Stimulated activated CD8-positive, alpha-beta memory T cell treated with anti-CD3 and anti-CD28 coated beads, Interleukin-12 subunit alpha, Interleukin-12 subunit beta, amount 100 ng/mL, for 4 hours (primary cell): ENCODE measurements at places on chromosomes 6 and 20.

GRCh38 chr20:41607791-41608190 is 10.4 kb downstream of the CHD6 start:
- DNase-seq = no peak

DNA sequence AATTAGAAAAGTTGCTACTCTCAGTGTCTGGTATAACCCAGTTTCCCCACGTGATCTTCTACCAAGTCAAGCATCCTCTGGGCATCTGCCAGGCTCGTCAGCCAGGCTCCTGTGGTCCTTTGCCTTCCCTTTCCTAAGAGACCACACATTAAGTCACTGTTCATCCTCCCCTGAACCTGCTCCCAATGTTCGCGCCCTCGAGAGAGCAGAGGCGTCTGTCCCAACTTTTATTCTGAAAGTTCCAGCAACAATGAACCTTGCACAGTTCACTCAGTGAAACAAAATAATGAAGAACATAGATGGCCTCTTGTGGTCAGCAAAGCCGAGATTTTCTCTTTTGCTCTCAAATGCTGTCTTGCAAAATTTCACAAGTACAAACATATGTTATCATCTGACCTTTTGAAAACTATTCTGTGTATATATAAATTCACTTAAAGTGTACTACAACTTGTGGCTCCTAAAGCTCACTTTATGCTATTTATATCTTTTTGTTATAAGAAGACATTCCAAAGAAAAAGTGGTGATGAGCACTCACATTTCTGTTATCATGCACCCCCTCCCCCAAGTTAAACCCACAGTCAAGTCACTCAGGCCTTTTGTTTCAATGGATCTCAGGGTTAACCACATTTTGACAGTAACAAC is 39.2 kb upstream of the NHSL1 start:
- DNase-seq = no peak

DNA sequence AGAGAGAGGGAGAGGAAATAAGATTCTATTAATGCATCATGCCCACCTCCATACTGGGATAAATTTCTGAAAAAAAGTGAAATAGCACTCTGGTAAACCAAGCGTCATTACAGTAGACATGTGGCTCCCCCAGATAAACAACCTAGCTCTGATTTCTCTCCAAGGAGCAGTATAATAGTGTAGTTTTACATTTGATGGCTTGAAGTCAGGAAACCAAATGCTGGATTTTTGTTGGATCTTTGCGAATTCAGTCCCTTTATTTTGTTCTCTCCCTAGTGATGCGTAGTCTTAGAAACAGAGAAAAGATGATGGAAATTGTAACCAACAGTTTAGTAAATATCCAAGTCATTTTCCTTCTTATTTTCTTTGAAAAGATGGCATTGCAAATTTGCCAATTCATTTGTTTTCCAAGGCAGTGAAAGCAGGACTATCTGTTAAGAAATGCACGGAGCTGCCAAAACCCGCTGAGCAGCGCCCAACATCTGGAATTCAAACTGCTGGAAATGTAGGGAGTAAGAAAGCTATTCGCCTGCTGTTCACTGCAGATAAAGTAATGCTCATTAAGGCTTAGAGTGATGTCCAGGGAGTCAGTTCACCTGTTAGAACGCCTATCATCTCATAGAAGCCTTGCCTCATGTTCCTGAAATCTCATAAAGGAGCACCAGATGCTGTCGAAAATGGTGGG is 85.7 kb upstream of the DOK5 start:
- no peak for DNase-seq

DNA sequence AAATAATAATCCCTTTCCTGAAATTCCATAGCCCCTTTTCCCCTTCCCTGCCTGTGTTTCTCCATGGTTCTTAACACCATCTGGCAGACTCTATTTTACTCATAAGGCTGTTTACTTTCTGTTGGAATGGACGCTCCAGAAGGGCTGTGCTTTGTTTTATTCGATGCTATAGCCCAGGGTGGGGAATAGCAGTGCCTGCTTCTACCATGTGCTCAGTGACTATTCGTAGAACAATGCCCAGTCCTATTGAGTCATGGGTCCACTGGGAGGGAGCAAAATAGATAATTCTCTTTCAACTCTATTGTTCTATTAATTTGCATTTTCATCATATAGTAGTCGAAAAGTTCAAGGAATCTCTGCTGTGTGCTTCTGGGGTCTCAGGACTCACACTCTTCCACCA is 565.1 kb downstream of the C6orf118 start:
- no peak for DNase-seq

- no peak for DNase-seq
Observed at GRCh38 chr20:4808872-4809271, 87.2 kb downstream of the PRND start.

GRCh38 chr6:43508481-43509141 is 1.5 kb downstream of the LRRC73 start:
- no peak for DNase-seq

DNA sequence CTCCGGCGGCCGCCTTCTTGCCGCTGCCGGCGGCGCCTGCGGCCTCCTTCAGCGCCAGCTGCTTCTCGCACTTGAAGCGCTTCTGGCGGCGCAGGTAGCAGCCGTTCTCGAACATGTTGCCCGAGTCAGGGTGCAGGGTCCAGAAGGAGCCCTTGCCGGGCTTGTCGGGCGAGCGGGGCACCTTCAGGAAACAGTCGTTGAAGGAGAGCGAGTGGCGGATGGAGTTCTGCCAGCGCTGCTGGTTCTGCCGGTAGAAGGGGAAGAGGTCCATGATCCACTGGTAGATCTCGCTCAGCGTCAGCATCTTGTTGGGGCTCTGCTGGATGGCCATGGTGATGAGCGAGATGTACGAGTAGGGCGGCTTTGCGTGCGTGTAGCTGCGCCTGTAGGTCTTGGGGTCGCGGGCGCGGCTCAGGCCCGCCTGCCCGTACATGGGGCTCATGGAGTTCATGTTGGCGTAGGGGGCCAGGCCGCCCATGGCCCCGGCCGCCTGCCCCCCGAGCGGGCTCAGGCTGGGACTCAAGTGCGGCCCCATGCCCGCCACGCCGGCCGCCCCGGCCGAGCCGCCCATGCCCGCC is 1.9 kb downstream of the FOXA2 start:
- no peak for DNase-seq

DNA sequence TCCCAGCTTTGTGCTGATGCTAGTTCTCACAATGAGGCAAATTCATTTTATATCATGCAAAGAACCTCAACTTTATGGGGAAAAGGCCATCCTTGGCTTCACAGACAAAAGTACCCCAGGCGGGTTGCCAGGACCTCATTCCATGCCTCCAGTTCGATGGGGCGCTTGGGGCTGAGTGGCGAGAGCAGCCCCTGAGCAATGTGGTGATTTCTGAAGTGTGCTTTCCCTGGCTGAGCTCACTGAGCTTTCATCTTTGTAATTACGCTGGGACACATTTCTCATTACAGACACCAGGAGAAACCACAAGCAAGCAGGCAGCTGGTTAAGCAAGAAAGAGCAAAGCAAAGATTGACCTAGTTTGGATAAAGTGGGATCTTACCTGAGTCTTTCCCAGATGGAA is 301.5 kb upstream of the CDH4 start:
- DNase-seq = no peak

DNA sequence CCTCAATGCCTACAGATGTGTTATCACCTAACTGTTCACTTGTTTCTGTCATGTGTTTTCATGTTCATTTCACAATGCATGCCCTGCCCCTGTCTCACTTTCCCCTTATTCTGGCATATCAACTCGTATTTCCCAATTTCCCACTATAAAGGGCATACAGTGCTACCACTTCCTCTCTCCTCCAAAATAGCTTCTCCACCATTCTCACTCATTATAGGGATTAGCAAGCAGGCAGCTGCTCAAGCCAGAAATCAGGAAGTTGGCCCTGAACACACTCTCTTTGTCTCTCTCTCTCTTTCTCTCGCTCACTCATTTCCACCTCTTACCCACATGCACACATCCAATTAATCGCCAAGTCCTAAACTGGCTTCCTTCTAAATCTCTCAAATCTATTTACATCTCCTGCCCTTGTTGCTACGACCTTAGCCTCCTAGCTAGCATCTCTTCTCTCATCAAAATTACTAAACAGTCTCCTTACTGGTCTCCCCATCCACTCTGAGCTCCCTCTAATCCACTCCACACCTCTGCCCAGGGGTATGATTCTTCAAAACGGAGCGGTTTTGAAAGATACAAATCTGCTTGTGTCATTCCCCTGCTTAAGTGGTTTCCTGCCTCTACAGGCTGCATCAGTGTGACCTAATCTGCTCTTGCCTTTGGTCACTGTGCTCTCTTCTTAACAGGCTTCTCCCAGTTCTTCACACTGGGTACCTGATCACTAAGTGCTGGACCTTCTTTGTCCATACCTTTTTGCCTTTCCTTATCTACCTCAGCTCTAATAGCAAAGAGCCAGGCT is 196.2 kb downstream of the BTBD9 start:
- no peak for DNase-seq

GRCh38 chr6:14966906-14967711 is 278.8 kb upstream of the JARID2 start:
- no peak for DNase-seq

DNA sequence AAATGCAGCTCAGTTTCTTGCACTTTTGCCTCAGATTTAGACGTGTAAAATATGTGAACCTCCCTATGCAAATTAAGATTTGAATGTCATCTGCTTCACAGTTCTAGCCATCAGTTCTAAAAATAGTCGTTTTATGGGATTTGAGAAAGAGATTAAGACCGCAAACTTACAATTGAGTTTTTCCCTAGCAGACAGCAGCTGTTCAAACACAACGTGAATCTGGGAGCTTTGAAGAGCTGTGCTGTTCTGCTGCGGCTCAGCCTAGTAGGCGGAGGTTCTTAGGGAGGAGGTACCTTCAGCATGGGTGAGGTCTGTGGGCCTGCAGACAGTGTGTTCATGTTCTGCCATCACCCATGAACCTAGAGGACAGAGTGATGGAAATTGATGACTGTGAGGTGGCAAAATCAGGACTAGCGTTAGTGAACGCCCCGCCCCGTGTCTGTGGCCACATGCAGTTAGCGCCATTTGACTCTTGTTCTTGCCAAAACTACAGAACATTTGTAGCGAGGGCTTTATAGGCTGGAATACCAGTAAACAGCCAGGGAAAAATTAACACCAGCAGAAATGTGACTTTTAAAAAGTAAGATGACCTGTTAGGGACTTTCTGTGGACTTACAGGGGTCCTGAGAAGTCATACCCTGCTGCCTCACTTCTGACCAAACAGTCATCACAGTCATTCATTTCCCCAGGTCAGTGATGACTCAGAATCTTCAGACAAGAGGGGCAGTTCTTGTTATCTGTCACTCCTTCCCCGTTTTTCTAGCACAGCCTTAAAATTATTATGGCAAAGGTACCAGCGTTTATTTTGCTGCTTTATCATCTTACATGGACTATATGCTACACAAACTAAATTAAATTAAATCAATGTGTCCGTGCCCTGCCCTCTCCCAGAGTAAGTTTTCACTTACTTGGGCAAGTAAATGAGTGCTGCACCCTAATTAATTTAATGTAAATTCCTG is 84.3 kb upstream of the TMEM181 start:
- no peak for DNase-seq

DNA sequence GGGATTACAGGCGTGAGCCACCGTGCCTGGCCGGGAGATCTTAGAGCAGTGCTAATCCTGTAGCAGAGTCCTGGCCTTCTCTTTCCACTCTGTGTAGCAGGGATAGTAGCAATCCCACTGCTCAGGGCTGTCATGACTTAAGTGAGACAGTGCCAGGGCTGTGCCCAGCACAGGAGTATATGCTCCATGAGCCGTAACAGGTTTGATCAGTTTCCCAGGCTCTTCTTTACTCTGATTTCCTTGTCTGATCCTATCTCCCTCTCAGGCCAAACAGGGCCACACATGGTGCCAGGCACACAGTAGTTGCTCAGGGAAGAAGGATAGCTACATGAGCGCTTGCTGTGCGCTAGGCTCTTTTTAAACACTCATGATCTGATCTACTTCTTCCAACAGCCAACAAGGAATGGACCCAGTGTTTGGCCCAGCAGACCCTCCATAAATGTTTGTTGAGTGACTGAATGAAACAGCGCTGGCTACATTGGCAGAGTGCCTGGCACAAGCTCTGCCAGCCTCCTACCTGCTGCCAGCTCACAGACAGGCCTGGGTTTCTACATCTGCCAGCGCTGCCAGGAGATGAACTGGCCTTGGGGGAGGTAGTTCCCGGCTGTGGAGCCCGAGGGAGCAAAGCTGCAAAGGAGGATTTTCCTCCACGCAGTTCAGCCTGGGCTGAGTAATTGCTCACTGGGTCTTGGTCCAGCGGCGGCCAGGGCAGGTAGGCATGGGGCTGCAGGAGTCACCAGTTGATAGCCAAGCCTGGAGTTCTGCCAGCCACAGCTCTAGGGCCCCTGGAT is 36.9 kb downstream of the SNAI1 start:
- DNase-seq = no peak

GRCh38 chr6:50824552-50824951 is 5.9 kb downstream of the TFAP2B start:
- no peak for DNase-seq

DNA sequence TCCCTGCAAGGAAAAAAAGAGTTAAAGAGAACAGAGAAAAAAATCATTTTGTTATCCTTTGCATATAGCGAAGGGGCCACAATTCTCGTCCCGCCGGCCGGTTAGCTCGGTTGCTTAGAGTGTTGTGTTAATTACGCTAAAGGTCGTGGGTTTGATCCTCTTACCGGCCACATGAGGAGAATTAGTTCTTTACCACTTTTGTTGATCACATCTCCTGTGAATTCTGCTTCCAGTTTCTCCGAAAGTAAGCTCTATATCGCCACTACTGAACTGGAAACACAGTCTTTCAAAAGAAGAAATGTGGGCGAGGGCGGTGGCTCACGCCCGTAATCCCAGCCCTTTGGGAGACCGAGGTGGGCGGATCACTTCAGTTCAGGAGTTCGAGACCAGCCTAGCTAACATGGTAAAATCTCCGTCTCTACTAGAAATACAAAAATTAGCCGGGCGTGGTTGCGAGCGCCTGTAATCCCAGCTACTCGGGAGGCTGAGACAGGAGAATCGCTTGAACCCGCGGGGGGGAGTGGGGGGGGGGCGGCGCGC is 13.4 kb downstream of the PRSS16 start:
- no peak for DNase-seq

GRCh38 chr6:25375125-25375524 is 96.0 kb downstream of the CARMIL1 start:
- no peak for DNase-seq

GRCh38 chr6:158330016-158330415 is 17.8 kb downstream of the TULP4 start:
- no peak for DNase-seq

DNA sequence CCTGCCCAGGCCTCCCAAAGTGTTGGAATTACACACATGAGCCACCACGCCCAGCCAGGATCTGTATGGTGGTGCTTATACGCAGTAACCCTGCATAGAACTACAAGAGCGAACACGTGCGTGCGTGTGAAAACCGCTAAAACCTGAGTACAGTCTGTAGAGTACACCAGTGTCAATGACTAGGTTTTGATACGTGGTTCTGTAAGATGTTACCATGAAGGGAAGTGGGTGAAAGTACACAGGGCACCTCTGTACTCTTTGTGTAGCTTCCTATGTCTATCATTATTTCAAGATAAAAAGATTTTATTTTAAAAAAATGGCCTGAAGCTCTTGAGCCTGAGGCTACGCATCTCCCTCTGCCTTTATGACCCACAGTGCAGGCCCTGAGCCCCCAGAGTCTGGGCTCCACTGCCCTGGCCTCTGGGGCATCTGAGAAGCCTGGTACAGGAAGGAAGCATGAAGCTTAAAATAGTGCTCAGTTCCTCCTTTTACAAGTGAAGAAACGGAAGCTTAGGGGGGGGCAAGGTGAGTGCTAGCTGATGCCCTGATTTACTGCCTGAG is 21.6 kb downstream of the LY86 start:
- no peak for DNase-seq

GRCh38 chr6:41257369-41258195 is 28.9 kb downstream of the TREM1 start:
- DNase-seq = no peak
